ENCODE measurements at places on chromosomes 6 and 20. TPM values are rescaled to one million over a fixed set of nuclear protein-coding genes. Genes with fewer than 3 reads are reported as not detected.

The TENT5A gene
- total RNA-seq = 8.1 TPM

- no peak for DNase-seq
Measured at GRCh38 chr6:164152611-164153010, 738.1 kb downstream of the QKI start.

DNA sequence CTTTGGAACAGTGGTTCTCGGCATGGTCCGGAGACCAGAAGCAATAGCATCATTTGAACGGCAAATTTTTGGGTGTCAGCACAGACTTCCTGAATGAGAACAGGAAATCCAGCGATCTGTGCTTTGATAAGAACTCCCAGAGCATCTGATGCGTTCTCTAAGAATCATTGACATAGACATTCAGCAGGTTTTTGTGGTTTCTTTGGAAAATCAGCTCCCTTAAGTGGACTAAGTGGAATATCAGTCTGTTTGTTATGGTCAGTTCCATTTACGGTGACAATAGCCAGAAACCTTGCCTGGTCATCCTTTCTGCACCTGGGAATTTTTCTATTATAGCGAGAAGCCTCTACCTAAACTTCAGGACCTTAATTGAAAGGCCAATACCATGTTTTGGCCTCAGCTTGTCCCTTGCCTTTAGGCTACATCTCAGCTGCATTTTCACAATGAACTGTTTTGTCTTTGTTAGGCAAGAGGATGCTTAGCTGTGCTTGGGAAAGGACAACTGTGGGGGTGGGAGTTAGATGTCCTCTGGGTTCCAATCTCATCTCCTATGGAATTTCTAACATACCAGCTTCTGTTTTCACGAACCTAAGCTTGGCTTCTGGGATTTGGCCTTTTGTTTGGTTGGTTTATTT lies 299.7 kb downstream of the CDKAL1 start:
- DNase-seq = no peak

DNA sequence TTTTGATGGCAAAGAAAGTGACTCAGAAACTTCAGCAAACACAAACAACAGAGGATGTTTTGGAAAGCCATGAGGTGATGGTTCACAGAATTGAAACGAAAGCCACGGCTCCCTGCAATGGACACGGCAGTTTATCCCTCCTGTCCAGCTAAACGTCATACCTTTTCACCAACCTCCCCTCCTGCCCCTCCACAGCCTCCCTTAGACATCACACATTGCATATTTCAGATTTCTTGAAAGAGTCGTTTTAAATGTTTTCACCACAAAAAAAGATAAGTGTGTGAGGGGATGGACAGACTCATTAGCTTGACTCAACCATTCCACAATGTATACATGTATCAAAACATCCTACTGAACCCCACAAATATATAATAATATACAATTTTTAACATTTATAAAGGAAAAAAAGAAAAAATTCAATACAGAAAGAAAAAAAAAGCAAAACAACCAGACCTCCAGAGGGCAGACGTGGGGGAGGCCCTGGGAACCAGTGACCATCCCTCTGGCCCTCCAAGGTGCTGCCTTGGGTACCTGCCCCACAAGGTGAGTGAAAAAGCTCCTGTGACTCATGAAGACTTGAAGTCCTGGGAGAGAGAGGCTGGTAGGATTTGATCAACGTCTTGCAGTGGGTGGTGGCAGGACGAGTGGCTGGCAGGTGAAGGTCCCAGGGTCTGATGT lies 117.2 kb upstream of the THBS2 start:
- DNase-seq = no peak

The SRSF12 gene
- total RNA-seq = 38.0 TPM

DNA sequence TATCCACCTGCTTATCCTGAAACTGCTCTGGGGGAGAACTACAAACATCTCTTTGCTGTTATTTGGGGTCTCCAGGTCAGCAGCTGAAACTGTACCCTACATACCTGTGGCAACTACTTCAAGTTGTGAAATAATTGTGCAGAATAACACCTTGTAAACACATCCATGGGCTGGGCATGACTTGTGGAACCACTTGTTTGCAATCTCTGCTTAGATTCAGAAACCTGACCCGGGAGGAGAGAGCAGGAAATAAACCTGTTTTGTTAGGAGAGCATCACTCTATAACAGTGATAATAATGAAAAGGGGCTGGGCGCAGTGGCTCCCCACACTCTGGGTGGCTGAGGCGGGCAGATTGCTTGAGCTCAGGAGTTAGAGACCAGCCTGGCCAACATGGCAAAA lies 183.1 kb downstream of the NFATC2 start:
- DNase-seq = no peak

- DNase-seq = no peak
Measured at GRCh38 chr6:152532556-152533422, 104.4 kb downstream of the SYNE1 start.

DNA sequence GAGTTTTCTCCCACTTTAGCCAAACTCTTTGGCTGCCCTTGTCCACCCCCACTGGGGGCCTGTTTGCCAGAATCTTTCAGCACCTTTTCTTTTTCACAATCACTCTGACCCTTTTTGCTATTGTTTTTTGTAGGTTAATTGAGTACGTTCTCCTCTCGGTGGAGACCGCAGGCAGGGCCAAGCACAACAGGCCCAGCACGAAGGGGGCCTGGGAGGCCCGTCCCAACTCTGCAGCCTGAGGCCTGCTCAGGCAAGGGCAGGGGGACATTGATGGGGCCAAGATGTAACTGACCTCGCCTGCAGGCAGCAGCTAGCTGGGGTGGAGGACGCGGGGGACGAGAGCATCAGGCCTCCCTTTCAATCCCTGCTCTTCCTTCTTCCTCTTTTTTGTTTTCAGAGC lies 47.7 kb downstream of the SLC2A10 start:
- DNase-seq = no peak

DNA sequence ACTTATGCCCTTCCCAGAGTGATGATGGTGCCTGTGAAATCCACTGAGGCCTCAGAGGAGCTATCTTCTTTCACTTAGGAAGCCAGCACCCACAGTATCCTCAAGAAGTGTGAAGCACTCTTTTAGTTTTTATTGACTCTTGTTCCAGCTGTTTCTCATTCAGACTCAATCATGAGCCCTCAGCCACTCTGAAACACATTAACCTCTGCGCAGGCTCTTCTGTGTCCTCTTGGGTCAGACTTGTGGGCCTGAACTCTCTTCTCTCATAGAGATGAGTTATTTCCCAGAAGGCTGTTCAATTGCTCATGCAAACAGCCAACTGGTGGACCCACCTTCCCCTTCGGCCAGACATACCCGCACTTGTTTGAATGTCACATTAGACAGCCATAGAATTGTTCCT lies 27.8 kb upstream of the PREP start:
- DNase-seq = no peak

DNA sequence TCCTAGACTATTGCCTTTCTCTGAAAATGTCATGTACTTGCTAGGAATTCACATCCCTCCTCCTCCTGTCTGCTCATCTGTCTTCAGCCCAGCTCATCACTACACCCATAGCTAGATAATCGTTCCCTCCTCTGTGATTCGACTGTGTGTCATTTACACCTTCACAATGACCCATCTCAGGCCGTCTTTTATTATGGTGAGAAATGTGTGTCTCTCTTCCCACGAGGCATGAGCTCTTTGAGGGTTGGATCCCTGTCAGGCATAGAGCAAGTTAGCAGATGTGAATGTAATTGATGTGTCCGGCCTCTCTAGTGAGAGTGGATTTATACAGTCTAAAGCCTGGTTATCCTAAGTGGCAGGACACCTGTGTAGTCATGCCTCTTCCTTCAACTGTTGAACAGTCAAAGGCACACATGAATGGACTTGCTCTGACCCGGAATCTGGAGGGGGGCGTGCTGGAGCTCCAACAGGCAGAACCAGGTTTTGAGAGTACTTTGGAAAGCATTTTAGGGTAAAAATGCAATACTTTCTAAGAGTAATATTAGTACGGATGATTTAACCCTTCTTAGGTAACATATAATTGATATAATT lies 182.1 kb downstream of the UTRN start:
- no peak for DNase-seq

DNA sequence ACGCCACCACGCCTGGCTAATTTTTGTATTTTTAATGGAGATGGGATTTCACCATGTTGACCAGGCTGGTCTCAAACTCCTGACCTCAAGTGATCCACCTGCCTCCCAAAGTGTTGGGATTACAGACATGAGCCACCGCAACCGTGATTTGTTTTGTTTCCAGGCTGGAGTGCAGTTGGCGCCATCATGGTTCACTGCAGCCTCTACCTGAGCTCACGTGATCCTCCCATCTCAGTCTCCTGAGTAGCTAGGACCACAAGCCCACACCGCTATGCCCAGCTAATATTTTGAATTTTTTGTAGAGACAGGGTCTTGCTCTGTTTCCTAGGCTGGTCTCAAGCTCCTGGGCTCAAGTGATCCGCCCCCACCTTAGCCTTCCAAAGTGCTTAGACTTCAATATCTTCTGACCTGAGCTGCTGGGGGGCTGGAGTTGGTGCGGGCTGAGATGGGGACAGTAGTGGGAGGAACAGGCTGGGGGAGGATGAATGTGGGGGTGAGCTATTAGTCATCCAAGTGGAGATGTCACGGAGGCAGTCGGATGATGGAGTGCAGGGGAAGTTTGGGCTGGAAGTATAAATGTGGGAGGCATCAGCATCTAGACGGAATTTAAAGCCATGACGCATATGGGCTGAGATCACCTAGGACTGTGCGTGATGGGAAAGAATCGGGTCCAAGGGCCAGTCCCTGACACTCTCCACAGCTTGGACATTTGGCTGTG lies 23.1 kb upstream of the ZMYND8 start:
- no peak for DNase-seq

DNA sequence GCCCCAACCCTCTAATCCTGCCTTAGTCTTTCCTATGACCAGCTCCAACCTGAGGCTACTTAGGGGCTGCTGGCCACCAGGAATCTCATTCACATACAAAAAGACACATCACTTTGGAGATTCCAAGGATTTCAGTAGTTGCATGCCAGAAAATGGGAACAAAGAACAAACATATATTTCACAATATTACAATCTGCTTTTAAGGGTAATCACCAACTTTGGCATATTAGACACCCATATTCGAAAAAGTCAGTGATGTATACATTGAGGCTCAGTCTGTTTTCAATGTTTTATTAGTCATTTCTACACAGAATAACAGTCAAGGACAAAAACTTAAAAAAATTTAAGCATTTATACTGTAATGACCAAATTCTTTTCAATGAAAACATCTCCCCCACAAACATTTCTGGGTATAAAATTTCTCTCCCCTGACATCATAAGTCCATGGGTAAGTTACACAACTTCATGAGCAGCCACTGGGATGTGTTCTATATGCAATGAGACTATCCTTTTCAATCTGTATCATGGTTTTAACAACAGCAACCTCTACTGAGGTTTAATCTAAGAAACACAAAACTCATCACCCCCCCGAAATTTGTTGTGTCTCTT lies 103.5 kb downstream of the MAP7 start:
- DNase-seq = no peak

The DPPA5 gene
- not detected for total RNA-seq

- no peak for DNase-seq
Measured at GRCh38 chr20:58128635-58129625, 99.5 kb downstream of the ANKRD60 start.

DNA sequence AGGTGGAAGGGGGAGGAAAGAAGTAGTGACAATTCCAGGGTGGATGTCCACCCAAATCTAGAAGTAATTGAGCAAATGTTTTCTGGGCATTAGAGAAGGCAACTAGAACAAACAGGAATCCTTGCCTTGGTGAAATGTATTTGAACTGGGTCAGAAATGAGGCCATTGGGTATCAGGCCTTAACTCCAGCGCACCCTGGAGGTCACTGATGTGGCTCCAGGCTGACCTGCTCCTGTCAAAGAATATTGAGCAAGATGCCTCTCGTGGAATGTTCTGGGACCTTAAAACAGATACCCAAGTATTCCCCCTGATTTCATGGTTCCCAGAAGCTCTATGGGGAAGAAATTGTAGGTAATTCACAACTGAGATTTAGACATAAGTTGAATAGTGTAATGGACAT lies 6.9 kb downstream of the HLA-DPB1 start:
- DNase-seq = no peak

- DNase-seq = no peak
Measured at GRCh38 chr20:49924247-49924646, 8.9 kb upstream of the SPATA2 start.

GRCh38 chr6:56842686-56843475 lies 112.0 kb upstream of the BEND6 start:
- DNase-seq = peak; percentile 10

DNA sequence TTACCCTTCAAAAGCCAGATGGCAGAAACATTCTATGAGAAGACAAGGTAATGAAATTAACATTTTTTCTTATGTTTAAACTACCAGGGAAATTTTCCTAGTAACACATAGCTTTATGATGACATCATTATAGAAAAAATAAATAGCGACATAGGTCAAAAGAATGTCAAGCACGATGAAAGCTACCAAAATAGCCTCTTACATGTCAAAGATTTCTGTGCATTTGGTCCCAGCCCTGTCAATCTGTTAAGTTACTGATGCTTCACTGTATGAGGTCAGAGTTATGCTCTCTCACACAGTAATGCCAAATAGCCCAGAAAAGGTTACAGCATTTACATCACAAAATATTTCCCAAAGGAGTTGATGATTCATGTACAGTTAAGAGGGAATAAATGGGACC lies 199.8 kb upstream of the DEFB112 start:
- no peak for DNase-seq

The RSPO3 gene
- 7.4 TPM for total RNA-seq

- no peak for DNase-seq
Measured at GRCh38 chr20:42483730-42484303, 705.9 kb downstream of the PTPRT start.

The ITPA gene
- 14.2 TPM for total RNA-seq

GRCh38 chr6:40398810-40399477 lies 188.2 kb downstream of the LRFN2 start:
- DNase-seq = no peak

The C4B gene
- total RNA-seq = 8.6 TPM

The PAK5 gene
- total RNA-seq = 27.8 TPM

The STX7 gene
- 54.6 TPM for total RNA-seq

The EFHC1 gene
- 55.2 TPM for total RNA-seq

- no peak for DNase-seq
Measured at GRCh38 chr6:111792914-111793700, 80.1 kb downstream of the FYN start.

The MYCT1 gene
- total RNA-seq = 3.1 TPM

The MUCL3 gene
- total RNA-seq = not detected

DNA sequence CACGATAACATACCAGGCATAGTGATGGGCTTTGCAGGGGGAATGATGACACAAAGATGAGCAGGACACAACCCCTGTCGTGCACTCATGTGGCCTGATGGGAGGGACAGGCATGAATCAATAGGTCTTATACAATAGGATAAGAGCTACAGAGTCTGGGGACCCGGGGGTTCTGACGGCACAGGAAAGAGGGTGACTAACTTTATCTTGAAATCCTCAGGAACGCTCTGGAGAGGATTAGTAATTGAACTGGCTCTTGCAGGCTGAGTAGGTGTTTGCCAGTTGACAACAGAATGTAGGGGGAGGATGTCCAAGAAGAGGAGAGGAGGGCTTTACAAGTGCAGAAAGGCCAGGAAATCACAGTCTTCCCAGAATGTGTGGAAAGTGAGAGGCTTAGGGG lies 219.9 kb upstream of the ECI2 start:
- DNase-seq = no peak

- no peak for DNase-seq
Measured at GRCh38 chr6:98578016-98578415, 256.4 kb upstream of the POU3F2 start.

GRCh38 chr6:43827898-43828297 lies 57.9 kb downstream of the VEGFA start:
- no peak for DNase-seq

Measured in cerebellum (tissue), 4 donors.